ENCODE measurements at places on chromosomes 2 and 18. TPM values are rescaled to one million over a fixed set of nuclear protein-coding genes. Genes with fewer than 3 reads are reported as not detected.

SLC9A4 gene
- not detected for total RNA-seq

CDH19 gene
- not detected for total RNA-seq

DES gene
- total RNA-seq: not detected

IL1RN gene
- not detected for total RNA-seq

LRRC30 gene
- not detected for total RNA-seq

MARCO gene
- total RNA-seq: not detected

TGFA gene
- total RNA-seq: 22.6 TPM

SCYGR4 gene
- total RNA-seq: not detected

GALNT3 gene
- 0.34 TPM for total RNA-seq

AQP12B gene
- total RNA-seq: not detected

QPCT gene
- 4.0 TPM for total RNA-seq

BAZ2B gene
- total RNA-seq: 133 TPM

GPR55 gene
- total RNA-seq: not detected

CKAP2L gene
- total RNA-seq: 2.4 TPM

CACNB4 gene
- total RNA-seq: 0.17 TPM

GKN1 gene
- not detected for total RNA-seq

GALNT13 gene
- under 0.01 TPM for total RNA-seq

ALPG gene
- total RNA-seq: 0.05 TPM

DYNAP gene
- total RNA-seq: not detected

ALPP gene
- total RNA-seq: not detected

RAD51AP2 gene
- not detected for total RNA-seq

HAUS1 gene
- 102 TPM for total RNA-seq

RIT2 gene
- total RNA-seq: not detected

SERPINB2 gene
- total RNA-seq: not detected

CD28 gene
- total RNA-seq: 0.05 TPM

SLC19A3 gene
- not detected for total RNA-seq

INHBB gene
- 8.5 TPM for total RNA-seq

OTX1 gene
- total RNA-seq: 0.34 TPM
